ENCODE measurements at places on chromosomes 4 and X. TPM values are rescaled to one million over a fixed set of nuclear protein-coding genes. Genes with fewer than 3 reads are reported as not detected.

DNA sequence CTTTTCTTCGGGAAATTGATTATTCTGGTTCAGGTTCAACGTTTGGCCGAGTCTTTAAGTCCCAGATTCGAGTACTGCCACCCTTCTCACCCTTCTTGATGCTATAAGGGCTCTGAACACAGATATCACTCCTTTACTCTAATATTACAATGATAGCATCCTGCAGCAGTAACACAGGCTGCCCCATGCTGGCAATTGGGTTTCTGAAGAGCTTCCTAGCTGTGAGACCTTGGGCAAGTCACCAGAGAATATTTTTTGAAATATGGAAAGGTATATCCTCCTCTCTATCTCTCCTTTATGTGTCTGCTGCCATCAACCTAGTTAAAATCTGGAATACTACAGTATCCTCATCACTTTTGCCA, 297 bp upstream of the MTMR8 start:
- no peak for DNase-seq

- DNase-seq: no peak
Measured at GRCh38 chr4:34221986-34222385, 2022.3 kb downstream of the ARAP2 start.

DNA sequence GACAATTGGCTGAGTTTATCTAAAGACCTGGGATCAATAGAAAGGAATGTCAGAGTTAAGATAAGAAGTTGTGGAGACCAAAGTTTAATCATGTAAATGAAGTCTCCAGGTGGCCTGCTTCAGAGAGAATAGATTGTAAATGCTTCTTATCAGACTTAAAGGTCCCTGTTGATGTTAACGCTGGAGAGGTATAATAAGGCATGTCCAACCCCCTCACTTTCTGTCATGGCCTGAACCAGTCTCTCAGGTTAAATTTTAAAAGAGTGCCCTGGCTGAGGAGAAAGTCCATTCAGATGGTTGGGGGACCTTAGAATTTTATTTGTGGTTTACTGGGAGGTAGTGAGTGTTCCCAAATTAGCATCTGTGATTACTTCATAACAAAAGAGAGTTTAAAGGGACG, 86.7 kb downstream of the AKAP4 start:
- DNase-seq: no peak

DNA sequence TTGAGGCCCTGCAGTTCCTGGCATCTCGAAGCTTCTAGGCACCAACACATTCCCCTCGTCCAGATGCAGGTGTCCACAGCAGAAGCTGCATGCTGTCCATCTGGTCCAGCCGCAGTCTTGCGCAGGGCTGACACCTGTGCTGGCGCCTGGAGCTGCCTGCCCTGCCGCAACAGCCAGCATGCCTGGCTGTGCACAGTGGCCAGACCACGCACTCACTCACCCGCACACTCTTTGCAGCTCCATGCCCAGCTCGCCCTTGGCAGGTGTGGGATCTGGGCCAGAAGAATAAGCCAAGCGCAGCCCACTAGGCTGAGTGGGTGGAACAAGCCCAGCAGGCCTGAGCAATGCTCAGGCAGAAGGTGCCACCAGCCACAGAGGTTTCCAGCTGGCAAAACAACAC, 125.6 kb downstream of the PARM1 start:
- DNase-seq: no peak

Gene RPL10
- total RNA-seq: 2,178 TPM

Gene F8
- 18.0 TPM for total RNA-seq

- DNase-seq: no peak
Measured at GRCh38 chr4:109803924-109804571, 2.2 kb upstream of the CFI start.

GRCh38 chrX:110051559-110051958, 48.6 kb downstream of the TMEM164 start:
- DNase-seq: no peak

Gene KCND1
- 0.18 TPM for total RNA-seq

- no peak for DNase-seq
Measured at GRCh38 chr4:166930464-166930863, 303.8 kb downstream of the SPOCK3 start.

DNA sequence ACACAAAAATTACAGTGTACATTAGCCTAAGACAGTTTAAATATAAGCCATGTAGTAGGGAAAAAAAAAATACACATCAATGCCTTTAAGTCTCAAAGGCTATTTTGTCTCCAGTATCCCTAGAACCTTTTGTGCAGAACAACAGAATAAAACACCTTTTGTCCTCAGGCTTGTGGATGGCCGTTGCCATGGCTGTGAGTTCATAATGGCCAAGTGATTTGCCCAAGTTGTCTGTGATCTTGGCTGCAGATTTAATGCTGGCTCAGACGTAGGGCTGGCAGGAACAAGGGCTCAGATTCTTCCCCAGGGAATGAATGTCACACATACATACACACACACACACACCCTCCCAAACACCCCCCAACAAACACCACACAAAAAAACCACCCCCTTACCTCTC, 25.3 kb downstream of the GPM6B start:
- no peak for DNase-seq

Gene TAF1
- total RNA-seq: 23.5 TPM

GRCh38 chr4:52837716-52838558, 24.2 kb upstream of the RASL11B start:
- no peak for DNase-seq

Gene UGDH
- 9.8 TPM for total RNA-seq

GRCh38 chr4:186707996-186708395, 15.7 kb downstream of the FAT1 start:
- no peak for DNase-seq

GRCh38 chrX:154012336-154012991, 7.2 kb downstream of the IRAK1 start:
- DNase-seq: no peak

DNA sequence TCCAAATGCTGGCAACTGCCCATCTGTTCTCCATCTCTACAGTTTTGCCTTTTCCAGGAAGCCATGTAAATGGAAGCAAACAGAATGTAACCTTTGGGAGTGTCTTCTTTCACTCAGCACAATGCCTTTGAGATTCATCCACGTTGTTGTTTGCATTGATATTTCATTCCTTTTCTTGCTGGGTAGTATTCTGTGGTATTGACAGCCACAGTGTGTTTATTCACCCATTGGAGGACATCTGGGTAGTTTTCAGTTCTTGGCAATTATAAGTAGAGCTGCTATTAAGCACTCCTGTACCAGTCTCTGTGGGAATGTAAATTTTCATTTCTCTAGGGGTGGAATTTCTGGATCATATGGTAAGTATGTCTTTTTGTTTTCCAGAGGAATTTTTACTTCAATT, 194.3 kb upstream of the RPS6KA3 start:
- DNase-seq: no peak

- DNase-seq: no peak
Measured at GRCh38 chr4:107913283-107913899, 18.0 kb upstream of the CYP2U1 start.

Gene RGN
- 11.9 TPM for total RNA-seq

- DNase-seq: no peak
Measured at GRCh38 chr4:123248085-123248659, 148.4 kb upstream of the SPRY1 start.

- DNase-seq: no peak
Measured at GRCh38 chrX:14389682-14390081, 139.7 kb upstream of the GLRA2 start.

GRCh38 chr4:124484008-124484407, 228.5 kb downstream of the ANKRD50 start:
- DNase-seq: no peak

DNA sequence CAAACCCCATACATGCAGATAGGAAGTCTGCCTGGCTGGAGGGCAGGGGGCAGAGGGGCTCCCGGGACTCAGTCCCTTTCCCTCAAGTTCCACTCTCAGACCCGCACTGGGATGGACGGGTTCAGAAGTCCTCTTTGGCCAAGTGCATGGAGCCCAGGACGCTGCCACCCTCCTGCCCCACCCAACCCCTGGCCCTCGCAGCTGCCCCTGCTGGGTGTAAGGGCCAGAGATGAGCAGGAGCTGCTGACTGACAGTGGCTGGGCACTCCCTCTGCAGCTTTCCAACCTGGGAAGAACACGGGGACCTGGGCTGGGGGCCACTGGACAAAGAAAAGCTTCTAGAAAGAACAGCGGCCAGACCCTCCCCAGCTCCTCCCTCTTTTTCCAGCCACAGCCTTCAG, 3.4 kb downstream of the L1CAM start:
- DNase-seq: no peak

Gene RBM10
- total RNA-seq: 21.5 TPM

Gene NAAA
- total RNA-seq: 7.3 TPM

GRCh38 chr4:24999392-25000089, 31.2 kb downstream of the LGI2 start:
- DNase-seq: no peak

Gene IL21
- total RNA-seq: not detected

Gene PRKG2
- total RNA-seq: not detected

Gene CCNA2
- 0.39 TPM for total RNA-seq

GRCh38 chrX:825991-826390, 195.4 kb downstream of the SHOX start:
- DNase-seq: no peak

DNA sequence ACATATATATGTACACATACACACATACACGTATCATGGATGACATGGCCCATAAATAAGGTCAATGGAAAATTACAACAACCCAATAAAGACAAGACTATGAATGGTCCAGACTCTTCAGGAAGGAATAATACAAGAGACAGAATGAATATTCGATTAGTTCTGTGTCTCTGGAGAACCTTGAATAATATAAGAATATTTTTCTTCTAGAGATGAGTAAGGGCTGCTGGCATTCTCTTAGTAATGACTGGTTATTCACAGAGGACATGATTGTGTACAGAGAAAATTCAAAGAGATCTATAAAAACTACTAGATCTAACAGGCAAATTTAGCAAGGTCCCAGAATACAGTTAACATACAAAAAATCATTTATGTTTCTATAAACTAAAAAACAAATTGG, 23.3 kb downstream of the SPIN4 start:
- no peak for DNase-seq

Gene DACH2
- not detected for total RNA-seq

GRCh38 chr4:156227321-156227720, 273.7 kb upstream of the CTSO start:
- no peak for DNase-seq

DNA sequence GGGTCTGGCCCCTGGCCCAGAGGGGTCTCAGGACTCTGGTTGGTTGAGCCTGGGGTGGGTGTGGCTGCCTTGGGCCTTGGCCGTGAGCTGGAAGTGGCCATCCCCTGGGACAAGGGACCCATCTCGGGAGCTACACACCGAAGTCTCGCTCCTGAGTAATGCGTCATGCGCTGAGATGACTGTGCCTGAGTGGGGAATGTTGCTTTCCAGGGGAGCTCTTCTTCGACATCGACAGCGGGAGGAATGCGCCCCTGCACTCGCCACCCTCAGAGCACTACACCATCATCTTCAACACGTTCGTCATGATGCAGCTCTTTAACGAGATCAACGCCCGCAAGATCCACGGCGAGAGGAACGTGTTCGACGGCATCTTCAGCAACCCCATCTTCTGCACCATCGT, 38.5 kb downstream of the CCNQ start:
- no peak for DNase-seq

GRCh38 chrX:38805432-38806389, 4.5 kb downstream of the MID1IP1 start:
- DNase-seq: peak; percentile 87

Gene AKAP17A
- 12.6 TPM for total RNA-seq

GRCh38 chr4:80184053-80184824, 13.1 kb upstream of the PRDM8 start:
- peak; percentile 92 for DNase-seq

DNA sequence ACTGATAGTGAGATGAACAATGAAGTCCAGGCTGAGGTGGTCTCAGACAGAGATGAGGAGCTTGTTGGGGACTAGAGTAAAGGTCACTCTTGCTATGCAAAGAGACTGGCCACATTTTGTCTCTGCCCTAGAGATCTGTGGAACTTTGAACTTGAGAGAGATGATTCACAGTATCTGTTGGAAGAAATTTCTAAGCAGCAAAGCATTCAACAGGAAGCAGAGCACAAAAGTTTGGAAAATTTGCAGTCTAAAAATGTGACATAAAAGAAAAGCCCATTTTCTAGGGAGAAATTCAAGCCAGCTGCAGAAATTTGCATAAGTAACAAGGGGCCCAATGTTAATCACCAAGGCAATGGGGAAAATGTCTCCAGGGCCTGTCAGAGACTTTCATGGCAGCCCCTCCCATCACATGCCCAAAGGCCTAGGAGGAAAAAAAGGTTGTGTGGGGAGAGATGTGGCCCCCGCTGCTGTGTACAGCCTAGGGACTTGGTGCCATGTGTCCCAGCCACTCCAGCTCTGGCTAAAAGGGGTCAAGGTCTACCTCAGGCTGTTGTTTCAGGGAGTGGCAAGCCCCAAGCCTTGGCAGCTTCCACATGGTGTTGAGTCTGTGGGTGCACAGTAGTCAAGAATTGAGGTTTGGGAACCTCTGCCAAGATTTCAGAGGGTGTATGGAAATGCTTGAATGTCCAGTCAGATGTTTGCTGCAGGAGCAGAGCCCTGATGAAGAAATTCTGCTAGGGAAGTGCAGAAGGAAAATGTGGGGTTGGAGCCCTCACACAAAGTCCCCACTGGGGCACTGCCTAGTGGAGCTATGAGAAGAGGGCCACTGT, 262.8 kb downstream of the DKK2 start:
- no peak for DNase-seq

Gene SPARCL1
- 267 TPM for total RNA-seq

DNA sequence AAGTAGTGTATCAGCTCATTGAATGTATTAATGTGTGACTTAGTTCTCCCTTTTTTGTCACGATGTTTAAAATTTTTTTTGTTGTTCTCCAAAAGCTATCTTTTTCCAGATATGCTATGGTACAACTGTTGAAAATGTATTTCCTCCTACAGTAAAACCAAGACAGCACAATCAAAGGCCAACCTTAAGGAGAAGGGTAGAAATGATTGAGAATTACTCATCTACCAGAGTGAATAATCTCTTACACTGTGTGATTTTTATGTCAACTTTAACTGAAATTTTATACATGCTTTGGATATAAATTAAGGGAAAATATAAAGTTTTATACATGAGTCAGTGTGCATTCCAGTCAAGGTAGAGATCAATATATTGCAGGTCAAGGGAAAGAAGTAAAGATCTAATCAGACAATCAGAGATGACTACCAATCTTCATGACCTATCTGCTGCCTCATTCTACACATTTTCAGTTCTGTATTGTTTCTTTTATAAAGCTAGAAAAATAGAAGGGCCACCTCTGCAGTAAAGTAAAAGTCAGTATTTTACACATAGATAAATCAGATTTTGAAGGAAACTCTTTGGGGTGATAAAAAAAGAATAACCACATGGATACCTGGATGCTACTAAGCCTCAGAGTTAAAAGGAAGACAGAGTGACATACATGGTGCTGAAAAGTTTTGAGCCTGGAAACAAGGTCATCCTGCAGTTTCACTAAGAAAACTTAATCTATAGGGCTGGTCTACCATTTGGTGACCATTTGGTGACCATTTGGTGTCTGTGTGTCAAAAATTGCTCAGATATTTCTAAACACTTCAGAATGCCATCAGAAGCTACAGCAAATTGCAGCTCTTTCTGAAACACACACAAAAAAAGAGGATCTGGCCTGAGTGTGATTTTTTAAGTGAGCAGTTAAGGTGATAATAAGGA, 1.6 kb downstream of the FAM13A start:
- no peak for DNase-seq

Data from psoas muscle (tissue), 8 donors.